ENCODE measurements at places on chromosomes 5 and 9. TPM values are rescaled to one million over a fixed set of nuclear protein-coding genes. Genes with fewer than 3 reads are reported as not detected.

The CXCL14 gene
- not detected for total RNA-seq

The DMRT3 gene
- not detected for total RNA-seq

The ZNF454 gene
- total RNA-seq: not detected

The PCDHGB4 gene
- not detected for total RNA-seq

The C8G gene
- total RNA-seq: 0.98 TPM

The ELL2 gene
- 14.2 TPM for total RNA-seq

The HNRNPH1 gene
- 883 TPM for total RNA-seq

The OR13C3 gene
- total RNA-seq: not detected

Measured in activated naive CD4-positive, alpha-beta T cell treated with anti-CD3 and anti-CD28 coated beads, Interleukin-2, amount 10 ng/mL, durations not matched to agents 5 hours and 36 hours (primary cell).